CD4-positive, alpha-beta T cell treated with Interleukin-10 for 1 hour (primary cell): ENCODE measurements at places on chromosomes 13 and 19.
A peak's percentile ranks its signal among the peaks of the same experiment; 100 is the strongest.

- no peak for DNase-seq
These were observed 153.2 kb upstream of the SOX1 start for GRCh38 chr13:111913761-111914140.

GRCh38 chr19:9945319-9945966 is 9.1 kb upstream of the OLFM2 start:
- DNase-seq, result no peak

DNA sequence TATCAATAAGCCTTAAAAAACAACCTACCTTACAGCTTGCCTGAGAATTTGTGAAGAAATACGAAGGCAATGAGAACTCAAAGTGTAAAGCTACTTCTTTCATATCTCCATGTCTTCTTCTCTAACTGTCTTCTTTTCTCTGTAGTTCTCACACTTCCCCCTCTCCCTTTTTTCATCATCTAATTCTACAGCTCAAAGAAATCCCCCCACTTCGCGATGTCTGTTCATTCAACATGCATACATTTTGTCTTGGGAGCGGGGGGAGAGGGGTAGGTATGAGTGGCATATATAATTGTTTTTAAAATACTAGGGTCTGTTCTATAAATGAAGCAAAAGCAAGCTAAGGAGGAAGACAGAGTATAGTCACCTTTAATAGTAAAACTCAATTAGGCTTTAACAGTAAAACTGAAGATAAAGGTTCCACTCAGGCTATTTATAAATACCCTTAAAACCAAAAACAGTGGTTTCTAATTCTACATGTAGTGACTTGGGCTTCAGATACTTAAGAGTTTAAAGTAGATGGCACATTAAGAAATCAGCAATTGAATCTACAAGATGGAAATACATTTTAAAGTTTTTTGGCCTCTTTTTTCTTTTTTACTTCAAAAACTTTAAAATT is 106.9 kb downstream of the KLF12 start:
- peak; percentile 10 for DNase-seq

GRCh38 chr13:111923991-111924677 is 142.8 kb upstream of the SOX1 start:
- no peak for DNase-seq

DNA sequence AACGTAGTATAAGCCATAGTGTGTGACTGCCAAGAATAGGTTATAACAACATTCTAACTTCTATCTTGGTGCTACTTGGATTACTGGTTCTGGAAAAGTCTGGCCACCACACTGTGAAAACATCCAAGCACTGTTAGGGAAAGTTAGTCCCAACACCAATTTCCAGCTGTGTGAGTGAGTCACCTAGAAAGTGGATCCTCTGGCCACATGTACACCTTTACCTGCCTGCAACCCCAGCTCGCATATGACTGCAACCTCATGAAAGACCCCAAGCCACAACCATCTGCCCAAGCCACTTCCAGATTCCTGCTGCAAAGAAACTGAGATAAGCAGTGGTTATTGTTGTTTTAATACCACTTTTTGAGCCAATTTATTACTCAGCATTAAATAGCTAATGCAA is 404.5 kb downstream of the KCTD12 start:
- DNase-seq, result no peak

DNA sequence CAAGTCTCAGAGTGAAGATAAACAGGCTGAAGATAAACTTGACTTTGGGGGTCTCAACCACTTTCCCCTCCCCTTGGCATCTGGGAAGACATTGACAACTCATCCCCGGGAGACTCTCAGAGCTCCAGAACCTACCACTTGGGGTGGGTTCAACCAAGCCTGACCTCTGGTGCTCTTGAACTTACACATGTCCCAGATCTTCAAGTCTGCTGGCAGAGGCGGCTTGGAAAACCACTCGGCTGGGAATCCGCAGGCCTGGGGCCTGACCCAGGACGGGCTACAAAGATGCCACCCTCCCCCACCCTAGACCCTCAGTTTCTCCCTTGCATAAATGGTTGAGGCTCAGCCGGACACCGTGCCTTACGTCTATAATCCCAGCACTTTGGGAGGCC is 512 bp downstream of the LRRC8E start:
- no peak for DNase-seq

DNA sequence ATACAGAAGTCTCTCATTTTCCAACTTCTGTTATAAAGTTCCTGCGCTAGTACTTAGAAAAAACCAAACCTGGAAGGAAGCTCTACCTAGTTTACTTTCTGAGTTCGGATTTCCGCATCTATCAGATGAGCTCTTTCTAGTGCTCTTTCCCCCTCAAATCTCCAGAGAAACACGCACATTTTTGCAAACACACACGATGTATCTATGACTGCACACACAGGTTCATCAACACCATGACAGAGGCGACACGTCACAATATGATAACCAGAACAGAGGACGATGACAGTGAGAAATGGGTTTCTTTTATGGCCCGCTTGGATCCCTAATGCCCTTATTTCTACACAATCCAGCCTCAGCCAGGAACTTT is 629 bp upstream of the LRRC63 start:
- DNase-seq, result peak; percentile 63

GRCh38 chr19:55650126-55650557 is 2.1 kb downstream of the CCDC106 start:
- no peak for DNase-seq

GRCh38 chr13:33051632-33052031 is 35.4 kb downstream of the KL start:
- no peak for DNase-seq

DNA sequence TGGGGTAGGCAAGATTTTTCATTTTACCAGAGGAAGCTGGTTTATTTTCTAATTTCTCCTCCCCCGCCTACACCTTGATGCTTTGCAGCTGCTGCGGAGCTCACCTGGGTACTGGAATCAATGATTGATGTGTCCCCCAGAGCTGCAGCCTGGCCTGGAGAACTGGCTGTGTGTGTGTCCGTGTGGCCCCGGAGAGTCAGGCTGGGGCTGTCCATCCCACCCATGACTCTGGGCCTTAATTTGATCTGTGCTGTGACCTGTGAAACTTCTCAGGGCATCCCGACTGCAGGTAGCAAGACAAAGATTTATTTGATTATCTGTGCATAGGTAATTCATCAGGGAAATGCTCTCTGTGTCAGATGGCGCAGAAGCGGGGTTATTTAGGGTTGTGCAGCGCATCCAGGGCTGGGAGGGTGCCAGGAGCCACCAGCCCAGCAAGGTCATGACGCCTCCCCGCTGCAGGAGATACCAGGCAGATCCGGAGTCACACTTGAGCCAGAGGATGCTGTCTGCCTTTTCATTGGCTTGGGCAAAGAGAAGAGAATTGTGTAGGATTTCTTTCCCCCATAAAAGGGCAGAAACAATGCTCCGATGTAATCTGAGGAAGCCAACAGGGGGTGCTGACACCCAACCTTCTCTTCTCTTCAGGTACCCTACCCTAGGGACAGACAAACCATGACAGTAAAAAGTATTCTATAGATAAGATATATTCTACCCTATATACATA is 346.6 kb downstream of the TSHZ3 start:
- no peak for DNase-seq

DNA sequence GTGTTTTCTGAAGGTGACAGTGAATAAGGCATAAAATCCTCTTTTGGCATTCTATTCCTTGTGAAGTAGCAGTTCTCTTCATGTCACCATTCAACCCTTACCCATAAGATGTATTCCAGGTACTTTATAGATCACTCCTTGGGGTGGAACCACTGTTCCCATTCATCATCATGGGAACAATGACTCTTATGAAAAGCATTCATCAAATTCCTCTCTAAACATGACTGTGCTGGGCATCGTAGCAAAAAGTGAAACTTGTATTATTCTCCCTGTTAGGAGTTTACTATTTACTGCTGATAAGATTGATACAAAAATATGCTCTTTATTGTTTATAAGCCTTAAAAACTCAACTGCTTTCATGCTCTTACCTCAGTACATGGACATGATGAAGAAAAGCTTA is 793.4 kb downstream of the LIG4 start:
- DNase-seq, result no peak

DNA sequence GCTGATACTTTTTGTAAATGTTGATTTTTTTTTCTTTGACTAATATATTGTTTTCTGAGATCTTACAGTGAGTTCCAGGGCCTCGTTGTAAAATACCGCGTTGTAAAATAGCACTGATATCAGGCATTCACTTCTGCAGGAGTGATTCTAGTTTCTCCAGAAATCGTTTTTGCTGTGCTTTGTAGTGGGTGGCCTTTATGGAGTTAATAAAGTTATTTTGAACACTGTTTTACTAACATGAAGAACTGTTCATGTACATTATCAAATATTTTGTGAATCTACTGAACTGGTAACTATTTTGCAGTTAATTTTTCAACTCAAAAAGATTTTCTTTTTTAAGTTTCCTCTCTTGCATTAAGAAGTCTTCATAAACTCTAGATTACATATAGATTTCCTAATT is 985 bp upstream of the ZNF266 start:
- DNase-seq, result no peak

DNA sequence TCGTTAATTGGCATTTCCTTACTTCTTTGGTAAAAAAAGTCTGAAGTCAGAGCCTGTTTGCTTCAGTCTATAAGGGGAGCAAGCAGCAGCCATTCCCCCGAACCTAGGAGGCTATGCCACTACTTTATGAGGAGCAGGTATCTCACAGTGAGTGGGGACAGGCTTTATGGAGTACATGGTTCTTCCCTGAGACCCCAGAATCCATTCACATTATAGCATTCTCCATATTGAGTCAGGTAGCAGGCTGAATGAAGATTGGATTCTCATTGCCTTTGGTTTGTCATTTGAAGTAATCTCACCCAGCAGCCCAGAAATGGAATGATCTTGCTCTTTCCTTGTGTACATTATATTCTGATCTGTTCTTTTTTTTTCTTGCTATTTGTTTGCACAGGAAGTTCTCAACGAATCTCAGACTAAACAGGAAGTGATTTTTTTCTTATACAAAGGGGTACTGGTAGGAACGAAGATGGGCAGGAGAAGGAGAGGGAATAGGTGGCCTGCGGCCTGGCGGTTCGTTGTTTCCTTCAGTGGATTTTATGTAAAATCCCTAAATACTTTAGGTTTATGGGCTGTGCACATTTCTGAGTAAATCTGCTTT is 74.4 kb downstream of the ARHGAP35 start:
- peak; percentile 39 for DNase-seq

DNA sequence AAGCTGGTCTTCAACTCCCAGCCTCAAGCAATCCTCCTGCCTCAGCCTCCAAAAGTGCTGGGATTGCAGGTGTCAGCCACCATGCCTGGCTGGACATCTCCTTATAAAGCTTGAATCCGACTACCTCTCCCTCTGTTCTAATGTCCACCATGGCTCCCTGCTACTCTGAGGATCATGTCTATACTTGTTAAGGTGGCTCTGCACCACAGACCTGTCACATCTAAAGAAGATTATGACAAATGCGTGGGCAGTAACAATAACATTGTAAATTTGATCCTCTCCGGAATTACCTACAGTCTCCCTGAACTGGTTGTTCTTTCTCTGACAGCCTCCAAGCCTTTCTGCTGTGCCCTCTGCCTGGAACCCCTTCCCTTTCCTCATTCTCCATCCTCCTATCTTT is 1.8 kb downstream of the NXNL1 start:
- DNase-seq, result no peak

GRCh38 chr13:49424011-49424560 is 19.8 kb downstream of the CAB39L start:
- no peak for DNase-seq

DNA sequence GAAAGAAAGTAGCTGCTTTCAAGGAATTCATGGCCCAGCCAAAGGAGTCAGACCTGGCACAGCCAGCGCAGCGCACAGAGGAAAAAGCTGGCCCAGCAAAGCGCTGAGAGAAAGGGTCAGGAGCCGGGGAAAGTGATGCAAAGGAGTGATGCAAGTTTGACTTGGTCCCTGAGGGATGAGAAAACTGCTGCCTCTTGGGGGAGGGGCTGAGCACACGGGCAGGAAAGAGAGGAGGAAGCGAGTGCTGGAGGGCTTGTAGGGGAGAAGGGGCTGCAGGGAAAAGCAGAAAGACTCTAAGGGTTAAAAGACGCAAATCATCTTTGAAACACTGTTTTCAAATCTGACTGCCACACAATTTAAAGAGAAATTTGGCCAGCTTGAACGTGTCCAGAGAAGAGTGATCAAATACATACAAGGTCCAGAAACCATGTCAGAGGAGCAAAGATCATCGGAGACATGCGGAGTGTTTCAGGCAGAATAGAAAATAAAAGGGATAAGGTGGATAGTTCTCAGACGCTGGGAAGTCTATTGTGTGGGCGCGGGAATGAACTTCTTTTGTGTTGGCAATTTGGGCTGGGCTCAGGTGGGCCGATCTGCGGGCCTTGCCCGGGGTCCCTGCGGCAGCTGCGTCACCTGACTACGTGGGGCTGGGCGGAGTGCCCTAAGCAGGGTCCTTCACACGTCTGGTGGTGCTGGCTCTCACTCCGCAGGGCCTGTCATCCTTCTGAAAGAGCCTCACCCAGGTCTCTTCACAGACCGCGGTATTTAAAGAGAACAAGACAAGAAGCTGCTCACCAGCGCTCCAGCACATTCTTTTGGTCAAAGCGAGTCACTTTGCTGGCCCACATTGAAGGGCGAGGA is 18.1 kb downstream of the N4BP2L1 start:
- DNase-seq, result no peak

- DNase-seq, result no peak
These were observed at the start of gene ERICH6B for GRCh38 chr13:45615501-45616101. Gene ERICH6B, minus strand, starts transcription at chr13:45615739. Its CDS starts 18,734 bp downstream, at chr13:45597005.

DNA sequence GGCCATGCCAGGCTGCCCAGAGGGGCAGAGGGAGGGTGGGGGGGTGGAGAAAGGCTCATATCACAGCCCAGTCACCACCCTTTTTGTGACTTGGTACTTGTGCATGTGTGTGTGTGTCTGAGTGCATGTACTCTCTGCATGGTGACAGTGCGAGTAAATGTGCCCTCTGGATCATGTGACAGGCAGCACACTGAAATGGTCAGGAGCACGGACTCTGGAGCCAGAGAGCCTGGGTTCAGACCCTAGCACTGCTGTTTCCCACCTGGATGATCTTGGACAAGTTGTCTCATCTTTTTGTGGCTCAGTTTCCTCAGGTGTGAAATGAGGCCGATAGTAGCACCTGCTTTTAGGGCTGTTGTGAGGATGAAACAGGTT is 2.0 kb downstream of the CIC start:
- no peak for DNase-seq
